ENCODE measurements at places on chromosomes 1 and 21. TPM values are rescaled to one million over a fixed set of nuclear protein-coding genes. Genes with fewer than 3 reads are reported as not detected.

DNA sequence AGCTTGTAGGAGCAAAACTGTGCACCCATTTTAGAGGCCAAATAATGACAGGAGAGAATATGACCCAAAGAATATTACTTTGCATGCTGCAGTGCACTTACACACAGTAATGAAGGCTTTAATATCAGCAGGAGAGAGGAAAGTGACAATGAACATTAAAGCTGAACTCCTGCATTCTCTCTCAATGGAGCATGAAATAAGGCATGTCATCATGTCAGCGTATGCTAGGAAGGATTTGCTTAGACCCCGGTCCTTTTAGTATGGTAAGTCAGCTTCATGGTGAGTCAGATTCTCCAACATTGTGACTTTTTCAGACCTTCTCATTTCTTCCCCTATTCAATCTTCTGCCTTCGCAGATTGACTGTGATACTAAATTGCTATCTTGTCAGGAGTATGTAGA is 210.7 kb upstream of the TMPRSS15 start:
- no peak for DNase-seq
- H3K4me3 ChIP-seq: no peak overlapping the region
- no peaks in the 10 kb centered on the region for H3K4me1 ChIP-seq
- H3K27ac ChIP-seq: no peak overlapping the region
- H3K27me3 ChIP-seq: no peaks in the 10 kb centered on the region
- H3K36me3 ChIP-seq: no peaks in the 10 kb centered on the region

DNA sequence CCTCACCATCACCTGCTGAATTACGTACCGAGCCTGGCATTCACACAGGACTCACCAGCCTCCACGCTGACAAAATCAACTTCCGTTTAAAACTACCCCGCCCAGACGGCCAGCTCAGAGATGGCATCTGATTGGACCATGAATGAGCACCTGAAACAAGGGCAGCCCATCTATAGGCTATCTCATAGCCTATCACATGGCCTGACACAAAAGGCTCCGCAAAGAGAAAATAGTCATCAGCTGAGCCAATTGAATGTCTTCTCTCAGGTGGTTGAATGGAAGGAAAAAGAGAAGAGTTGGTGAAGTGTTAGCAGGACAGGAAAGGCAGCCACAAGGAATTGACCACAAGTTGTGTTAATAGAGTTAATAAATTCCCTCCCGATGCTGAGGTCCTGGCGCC is 50.6 kb upstream of the ZC3H12A start:
- no peaks in the 10 kb centered on the region for H3K4me1 ChIP-seq
- no peaks in the 10 kb centered on the region for H3K27me3 ChIP-seq
- H3K4me3 ChIP-seq: no peak overlapping the region
- no peak for DNase-seq
- H3K36me3 ChIP-seq: no peaks in the 10 kb centered on the region

DNA sequence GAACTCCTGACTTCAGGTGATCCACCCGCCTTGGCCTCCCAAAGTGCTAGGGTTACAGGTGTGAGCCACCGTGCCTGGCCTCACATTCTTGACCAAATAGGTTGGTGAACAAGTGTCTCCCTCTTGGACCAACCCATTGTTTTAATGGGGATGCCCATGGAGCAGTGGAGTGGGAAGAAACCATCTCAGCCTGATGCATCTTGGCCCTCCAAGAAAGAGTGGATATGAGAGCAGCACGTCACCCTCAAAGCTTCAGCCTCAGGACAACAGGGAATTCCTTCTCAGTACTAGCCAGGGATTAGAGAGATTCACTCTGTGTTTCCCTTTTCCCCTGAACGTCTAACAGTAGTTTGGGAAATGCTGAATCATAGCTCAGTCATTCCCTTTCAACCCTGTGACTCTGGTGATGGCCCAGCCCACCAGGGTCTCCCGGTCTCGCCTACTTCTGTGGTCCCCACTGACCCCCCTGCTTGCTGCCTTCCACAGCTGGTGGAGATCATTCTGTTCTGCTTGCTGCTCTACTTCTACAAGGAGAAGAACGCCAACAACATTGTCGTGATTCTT is 37.4 kb downstream of the NIPAL3 start:
- no peak overlapping the region for H3K27ac ChIP-seq
- no peak for DNase-seq
- no peak overlapping the region for H3K4me3 ChIP-seq
- no peaks in the 10 kb centered on the region for H3K27me3 ChIP-seq
- no peaks in the 10 kb centered on the region for H3K4me1 ChIP-seq

DNA sequence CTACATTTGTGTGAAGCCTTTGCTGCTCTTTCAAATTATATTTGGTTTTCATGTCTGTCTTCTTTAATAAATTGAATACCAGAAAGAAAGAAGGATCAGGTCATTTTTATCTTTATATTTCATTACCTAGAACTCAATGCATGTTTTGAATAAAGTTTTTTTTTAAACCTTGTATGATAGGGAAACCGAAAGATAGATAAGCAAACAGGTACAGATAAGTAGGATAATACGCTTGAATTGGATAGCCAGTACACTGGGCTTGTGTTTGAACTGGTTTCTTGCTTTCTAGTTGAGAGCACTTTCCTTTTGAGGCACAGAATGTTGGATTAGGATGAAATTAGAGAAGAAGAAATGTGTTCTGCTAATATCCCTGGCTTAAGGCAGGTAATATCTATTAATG is 46.9 kb downstream of the PKN2 start:
- no peaks in the 10 kb centered on the region for H3K36me3 ChIP-seq
- peak overlapping the region; percentile 35 for H3K27ac ChIP-seq
- DNase-seq: no peak
- no peak overlapping the region for H3K4me3 ChIP-seq

- no peak overlapping the region for H3K4me3 ChIP-seq
- H3K4me1 ChIP-seq: peaks cover 12% of the 10 kb centered on the region
- H3K27me3 ChIP-seq: no peaks in the 10 kb centered on the region
- H3K27ac ChIP-seq: no peak overlapping the region
Observed at GRCh38 chr1:156258859-156259258, 11.0 kb upstream of the PAQR6 start.

- H3K27me3 ChIP-seq: peaks cover 2% of the 10 kb centered on the region
- H3K4me1 ChIP-seq: no peaks in the 10 kb centered on the region
- DNase-seq: no peak
- H3K36me3 ChIP-seq: no peaks in the 10 kb centered on the region
- H3K4me3 ChIP-seq: no peak overlapping the region
Observed at GRCh38 chr1:37656881-37657280, 22.2 kb upstream of the RSPO1 start.

- no peak for DNase-seq
- H3K4me1 ChIP-seq: peaks cover 24% of the 10 kb centered on the region
- no peak overlapping the region for H3K4me3 ChIP-seq
- H3K27me3 ChIP-seq: peaks cover 2% of the 10 kb centered on the region
Observed at GRCh38 chr1:1914101-1914970, 724 bp upstream of the CALML6 start.

- no peaks in the 10 kb centered on the region for H3K4me1 ChIP-seq
- H3K27me3 ChIP-seq: no peaks in the 10 kb centered on the region
- no peak overlapping the region for H3K4me3 ChIP-seq
Observed at GRCh38 chr21:26397545-26397944, 175.5 kb downstream of the CYYR1 start.

DNA sequence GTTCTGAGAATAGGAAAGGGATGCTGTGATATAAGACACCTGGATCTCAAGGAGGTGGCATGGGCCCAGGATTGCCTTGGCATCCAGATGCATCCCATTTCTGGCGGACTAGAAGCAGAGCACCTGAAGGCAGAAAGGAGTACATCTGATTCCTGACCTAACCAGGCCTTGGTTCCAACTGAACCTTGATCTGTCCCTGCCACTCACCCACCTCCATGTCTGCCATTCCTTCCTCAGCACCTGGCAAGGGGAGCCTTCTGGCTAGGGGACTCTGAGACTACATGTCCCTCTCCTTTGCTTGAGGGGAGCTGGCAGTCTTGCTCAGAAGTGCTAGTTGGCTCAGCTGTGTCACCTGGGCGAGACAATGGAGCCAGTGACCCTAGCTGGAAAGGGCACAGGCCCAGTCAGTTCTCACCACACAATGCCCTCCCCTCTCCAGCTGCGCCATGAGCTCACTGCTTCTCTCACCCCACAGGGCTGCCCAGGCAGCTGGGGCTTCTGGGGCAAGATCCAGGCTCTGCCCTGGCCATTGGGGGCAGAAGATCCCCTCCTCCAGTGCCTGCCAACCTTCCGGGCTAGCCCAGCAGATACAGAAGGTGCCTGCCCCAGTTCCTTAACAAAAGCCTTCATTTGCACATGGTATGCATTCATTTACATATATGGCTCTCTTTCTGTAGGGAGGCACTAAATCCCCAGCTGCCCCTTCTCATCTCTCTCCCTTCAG is 2.9 kb downstream of the IGSF8 start:
- no peak for DNase-seq
- no peaks in the 10 kb centered on the region for H3K27me3 ChIP-seq
- peaks cover 48% of the 10 kb centered on the region for H3K36me3 ChIP-seq
- no peak overlapping the region for H3K27ac ChIP-seq
- H3K4me1 ChIP-seq: peaks cover 47% of the 10 kb centered on the region
- no peak overlapping the region for H3K4me3 ChIP-seq

- H3K27ac ChIP-seq: no peak overlapping the region
- no peak overlapping the region for H3K4me3 ChIP-seq
- peaks cover 2% of the 10 kb centered on the region for H3K27me3 ChIP-seq
- H3K36me3 ChIP-seq: no peaks in the 10 kb centered on the region
- DNase-seq: no peak
- H3K4me1 ChIP-seq: peaks cover 8% of the 10 kb centered on the region
Observed at GRCh38 chr1:34265396-34265795, 88.7 kb downstream of the C1orf94 start.

DNA sequence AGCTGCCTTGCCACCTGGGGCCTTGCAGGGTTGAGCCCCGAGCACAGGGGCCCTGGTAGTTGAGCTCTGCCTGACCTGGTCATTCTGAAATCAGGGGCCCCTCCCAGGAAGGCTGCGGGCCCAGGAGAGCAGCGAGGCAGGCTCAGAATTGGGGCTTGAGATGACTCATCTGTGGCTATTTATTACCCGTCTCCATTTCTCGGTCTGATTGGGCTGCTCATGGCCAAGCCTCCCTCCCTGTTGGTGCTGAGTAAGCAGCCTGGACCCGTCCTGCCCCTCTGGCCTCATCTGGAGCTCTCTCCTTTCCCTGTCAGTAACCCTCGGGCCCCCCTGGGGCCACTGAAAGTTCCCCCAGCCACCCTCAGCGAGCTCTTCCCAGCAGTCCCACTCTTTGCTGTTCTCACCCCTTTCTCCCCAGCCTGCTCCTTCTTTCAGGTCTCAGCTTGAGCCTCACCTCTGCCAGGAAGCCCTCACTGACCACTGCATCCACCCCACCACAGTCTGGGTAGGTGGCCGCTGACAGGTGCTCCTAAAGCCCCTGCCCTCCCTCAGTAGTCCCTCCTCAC is 11.0 kb upstream of the TNFRSF8 start:
- no peak for DNase-seq
- H3K27me3 ChIP-seq: peaks cover 3% of the 10 kb centered on the region
- H3K36me3 ChIP-seq: no peaks in the 10 kb centered on the region
- no peak overlapping the region for H3K27ac ChIP-seq
- H3K4me3 ChIP-seq: no peak overlapping the region
- peaks cover 40% of the 10 kb centered on the region for H3K4me1 ChIP-seq

- no peak overlapping the region for H3K4me3 ChIP-seq
- H3K27me3 ChIP-seq: no peaks in the 10 kb centered on the region
- no peaks in the 10 kb centered on the region for H3K4me1 ChIP-seq
- DNase-seq: no peak
- no peak overlapping the region for H3K27ac ChIP-seq
Observed at GRCh38 chr1:218339267-218339831, 5.8 kb upstream of the TGFB2 start.

FAM229A gene
- 1.1 TPM for total RNA-seq

UBE2U gene
- total RNA-seq: not detected

CBS gene
- 29.1 TPM for total RNA-seq

WNT3A gene
- total RNA-seq: not detected

CYP4B1 gene
- total RNA-seq: 0.66 TPM

NID1 gene
- total RNA-seq: 160 TPM

MAPKAPK2 gene
- total RNA-seq: 33.2 TPM

SPRR3 gene
- total RNA-seq: not detected
